ENCODE measurements at places on chromosomes 7 and 10.

- no peak for DNase-seq
Measured at GRCh38 chr7:120714945-120715344, 143.0 kb downstream of the TSPAN12 start.

GRCh38 chr7:29569648-29570047 is 6.0 kb downstream of the PRR15 start:
- DNase-seq, result no peak

DNA sequence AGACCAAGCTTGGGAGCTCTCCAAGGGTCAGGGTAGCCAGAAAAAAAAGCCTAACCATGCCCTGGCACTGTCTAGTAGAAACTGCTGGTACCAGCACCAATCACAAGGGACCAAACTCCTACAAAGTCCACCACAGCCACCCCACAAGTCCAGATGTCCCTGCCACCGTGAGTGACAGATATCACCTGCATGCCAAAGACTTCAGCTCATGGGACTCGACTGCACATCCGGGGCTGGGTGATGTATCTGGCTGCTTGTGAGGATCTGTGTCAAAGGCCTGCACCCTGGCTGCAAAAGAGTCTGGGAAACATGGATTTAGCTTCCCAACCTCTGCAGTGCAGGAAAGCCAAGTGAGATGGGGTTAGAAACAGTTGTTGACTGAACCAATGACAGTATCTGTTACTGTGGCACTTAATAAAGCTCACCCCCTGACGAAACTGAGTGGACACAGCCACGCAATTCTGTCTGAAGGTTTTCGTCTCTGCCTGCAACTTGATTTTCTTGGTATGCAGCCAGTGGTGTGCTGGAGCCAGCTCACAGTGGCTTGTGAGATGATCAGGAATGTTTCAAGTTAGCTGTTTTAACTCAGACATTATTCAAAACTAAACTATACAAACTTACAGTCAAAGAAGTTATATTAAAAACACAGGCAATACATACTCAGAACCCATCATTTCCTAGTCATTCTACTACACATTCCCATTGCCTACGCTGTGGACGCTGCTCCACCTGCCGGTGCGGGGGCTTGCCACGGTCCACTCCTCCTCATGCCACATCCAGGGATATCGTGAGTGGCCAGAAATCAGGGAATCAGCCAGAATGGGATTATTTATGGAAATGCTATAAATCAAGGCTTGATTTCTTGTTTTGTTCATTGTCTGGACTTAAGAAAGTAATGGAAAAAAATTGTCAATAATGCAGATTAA is 9.2 kb downstream of the ZNF488 start:
- DNase-seq, result peak; percentile 64

- no peak for DNase-seq
Measured at GRCh38 chr7:52017802-52018679, 701.4 kb upstream of the COBL start.

DNA sequence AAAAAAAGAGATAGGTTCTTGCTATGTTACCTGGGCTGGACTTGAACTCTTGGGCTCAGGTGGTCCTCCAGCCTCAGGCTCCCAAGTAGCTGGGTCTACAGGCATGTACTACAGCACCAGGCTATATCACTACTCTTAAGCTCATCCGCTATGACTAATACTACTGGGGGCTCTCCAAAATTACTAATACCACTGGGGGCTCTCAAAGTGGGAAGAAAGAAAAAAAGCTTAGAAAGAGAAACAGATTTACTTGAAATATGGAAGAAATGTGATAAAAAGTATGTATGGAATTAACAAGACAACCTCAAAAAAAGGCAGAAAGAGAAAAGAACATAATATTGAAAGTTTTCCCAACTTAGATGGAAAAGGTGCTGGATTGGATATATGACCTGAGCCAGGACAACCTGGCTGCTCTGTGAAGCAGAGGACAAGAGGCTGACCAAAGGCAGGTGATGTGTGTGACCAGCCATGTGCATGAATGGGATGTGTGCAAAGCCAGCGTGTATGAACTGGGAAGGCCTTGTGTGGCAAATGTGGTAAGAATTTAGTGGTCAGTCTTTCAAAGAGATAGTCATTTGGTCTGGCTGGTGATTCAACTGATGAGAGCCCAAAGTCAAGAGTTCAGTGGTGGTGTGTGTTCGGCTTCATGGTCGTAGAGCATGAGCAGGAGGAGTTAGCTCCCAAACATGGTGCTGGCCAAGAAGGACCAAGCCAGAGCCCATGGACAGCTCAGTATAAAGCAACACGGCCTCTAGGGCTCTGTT is 232.4 kb upstream of the KLF14 start:
- peak; percentile 89 for DNase-seq

DNA sequence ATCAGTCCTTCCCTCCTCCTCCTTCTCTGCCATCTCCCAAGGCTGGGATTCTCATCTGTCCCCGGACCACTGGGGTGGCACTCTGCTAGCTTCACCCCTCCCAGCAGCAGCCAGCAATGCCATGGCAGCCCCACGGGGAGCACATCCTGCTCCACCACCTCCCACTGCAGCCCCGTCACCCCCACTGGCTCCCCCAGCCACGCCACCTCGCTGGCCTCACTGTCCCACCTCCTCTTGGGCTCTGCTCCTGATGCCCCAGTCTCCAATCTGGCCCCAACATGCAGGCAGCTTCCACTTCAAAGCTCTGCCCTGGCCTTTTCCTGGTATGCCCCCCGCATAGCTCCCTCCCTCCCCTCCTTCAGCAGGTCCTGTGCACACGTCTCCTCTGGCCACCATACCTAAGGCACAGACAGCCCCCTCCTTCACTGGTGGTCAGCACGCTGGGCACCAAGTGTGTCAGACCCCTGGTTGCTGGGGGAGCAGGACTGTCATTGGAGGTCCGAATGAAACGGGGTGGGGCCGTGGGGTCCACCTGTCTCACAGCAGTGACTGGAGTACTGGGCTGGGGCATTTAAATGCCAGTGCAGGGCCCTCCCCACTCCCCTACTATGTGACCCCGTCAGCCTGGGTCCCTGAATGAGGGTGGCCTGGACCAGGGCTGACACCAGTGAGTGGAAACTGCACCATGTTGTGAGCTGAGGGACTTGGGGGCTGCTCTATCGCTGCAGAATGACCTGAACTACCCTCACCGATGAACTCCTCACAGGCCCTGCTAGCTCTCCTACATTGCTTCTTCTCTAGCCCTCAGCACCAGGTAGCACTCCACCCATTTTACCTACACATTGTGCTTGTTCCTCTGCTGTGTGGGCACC is 38.7 kb downstream of the RASGEF1A start:
- no peak for DNase-seq

DNA sequence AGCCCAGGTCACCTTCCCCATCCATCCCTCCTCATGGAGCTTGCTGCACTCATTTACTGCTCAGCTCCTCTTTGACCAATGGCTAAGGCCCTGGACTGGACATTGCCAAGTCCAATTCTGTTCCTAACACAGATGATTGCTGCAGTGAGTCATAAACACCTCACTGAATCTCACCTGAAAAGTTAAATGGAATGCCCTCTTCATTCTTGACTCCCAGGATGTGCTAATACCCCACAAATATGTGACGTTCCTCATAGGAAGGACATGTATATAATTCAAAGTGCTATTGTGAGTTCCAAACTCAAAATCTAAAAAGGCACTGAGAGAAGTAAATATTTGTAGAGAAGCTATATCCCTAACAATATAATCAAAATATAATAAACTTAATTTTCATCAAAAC is 73.5 kb upstream of the DLX6 start:
- no peak for DNase-seq

DNA sequence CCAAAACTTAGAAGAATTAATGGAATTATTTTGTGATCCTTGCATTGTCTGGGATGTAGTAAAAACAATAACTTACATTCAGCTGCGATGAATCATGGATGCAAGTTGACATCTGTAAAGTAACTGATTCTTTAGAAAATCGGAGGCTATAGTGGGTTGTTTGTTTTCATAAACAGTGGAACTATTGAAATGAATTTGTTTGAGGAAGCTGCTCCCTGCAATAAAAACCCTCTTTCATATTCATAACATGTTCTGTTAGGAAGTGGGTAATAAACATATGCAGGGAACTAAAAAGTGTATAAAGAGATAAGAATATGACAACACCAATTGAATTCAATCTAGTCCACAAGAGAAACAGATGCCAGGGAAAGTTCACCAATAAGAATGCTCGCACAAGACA is 53.6 kb downstream of the AGMO start:
- peak; percentile 58 for DNase-seq

DNA sequence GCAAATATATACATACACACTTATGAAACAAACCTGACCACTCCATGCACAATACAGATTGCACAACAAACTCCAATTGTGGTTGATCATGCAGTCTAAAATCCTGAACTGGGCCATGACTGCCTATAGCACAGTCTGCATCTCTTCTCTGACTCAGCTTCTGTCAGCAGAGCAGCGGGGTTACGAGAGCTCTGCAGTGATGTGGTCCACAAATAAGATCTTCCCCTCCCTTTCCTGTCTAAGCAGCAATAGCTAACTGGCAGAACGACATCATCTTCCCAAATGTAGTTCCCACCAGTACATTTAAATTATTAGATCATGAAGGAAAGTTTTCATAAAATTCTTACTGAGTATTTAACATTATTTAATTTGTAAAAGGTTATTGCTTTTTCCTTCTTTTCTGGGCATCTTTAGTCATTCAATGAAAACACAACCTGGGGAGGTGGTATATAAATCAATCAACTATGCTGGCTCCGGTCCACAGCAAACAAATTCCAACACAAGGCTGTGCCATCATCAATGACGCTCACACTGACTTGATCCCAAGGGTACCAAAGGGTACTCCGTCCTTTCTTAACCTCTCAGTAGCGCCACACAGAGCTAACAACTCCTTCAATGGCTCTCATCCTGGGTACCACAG is 17.1 kb downstream of the ARHGAP21 start:
- DNase-seq, result peak; percentile 93

GRCh38 chr10:77120012-77120411 is 517.6 kb downstream of the KCNMA1 start:
- DNase-seq, result no peak

- DNase-seq, result no peak
Measured at GRCh38 chr10:126058104-126058503, 161.7 kb downstream of the FANK1 start.

GRCh38 chr10:59536167-59537014 is 173.3 kb downstream of the SLC16A9 start:
- peak; percentile 39 for DNase-seq

DNA sequence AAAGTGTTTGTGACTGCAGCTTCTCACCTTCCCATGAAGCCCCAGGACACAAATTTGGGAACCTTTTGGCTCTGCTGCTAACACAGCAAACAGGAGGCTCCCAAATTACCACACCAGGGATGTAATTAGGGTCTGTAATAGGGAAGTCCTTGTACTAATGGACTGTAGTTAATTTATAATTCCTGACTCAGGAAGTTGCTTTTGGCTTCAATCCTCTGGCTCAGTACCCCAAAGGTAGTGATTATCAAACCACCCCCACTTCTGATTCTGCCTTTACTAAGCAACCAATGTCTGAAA is 3.8 kb upstream of the MALSU1 start:
- DNase-seq, result no peak

DNA sequence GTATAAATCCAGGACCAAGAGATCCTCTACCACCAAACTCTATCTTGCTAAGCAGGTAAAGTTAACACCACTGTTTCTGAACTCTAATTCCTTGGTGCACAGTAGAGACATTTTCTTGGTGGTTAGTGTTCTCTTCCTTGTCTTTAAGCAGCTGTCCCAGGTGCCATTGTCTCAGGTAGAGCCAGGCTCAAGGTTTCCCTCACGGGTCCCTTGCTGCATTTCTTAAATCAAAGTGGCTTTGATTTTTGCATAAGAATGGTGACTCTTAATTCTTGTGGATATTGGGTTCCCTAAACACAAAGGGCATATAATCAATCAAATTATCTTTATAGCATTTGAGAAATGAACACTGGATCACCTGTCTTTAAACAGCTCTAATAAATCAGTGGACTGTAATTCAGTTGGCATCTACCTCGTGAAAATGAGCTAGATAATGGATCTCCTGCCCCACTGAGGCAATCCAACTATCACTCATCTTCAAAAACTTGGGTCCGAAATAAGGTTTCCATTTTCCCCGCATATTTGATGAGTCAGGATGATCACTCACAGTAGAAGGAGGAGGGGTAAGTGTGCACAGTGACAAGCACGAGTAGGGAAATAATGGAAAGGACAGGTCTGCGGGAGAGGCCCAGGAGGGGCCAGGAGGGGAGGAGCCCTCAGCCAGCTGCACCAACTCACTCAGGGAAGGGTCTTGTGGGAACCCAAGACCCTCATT is 2.4 kb downstream of the ABCC2 start:
- DNase-seq, result peak; percentile 54

DNA sequence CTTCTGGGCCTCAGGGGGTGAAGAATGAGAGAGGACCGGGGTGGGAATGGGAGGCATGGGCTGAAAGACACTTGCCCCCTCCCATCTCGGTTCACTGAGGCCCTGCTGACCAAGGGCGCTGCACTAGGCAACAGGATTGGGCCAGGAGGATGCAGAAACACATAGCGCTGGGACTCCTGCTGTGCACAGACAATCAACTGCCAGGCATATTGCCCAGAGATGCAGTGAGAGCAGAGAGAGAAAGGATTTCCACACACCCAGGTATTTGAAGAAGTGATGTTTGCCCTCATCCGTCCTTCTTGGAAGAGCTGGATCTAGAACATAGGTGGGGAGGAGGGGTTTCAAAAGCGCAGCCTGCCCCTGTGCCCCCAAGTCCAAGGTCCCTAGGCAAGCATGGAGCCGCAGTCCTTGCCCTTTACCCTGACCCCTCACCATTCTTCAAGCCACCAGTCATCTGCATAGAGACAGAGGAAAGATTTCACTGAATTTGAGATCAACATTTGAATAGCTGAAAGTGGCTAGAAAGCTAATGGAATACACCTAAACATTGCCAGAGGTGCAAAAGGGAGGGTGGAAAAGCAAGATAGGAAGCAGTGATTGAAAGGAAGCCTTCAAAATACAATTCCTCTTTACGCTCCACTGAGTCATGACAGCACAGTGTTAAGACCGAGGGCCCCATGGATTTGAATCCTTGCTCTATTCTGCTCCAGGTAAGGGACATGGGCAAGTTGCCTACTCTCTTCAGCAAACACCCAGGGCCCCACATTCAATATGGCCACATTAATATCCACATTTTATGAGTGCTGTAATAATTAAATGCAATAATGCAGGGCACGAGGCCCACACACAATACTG is 44.2 kb upstream of the TNS3 start:
- no peak for DNase-seq

GRCh38 chr10:7817984-7818294 is 366 bp upstream of the TAF3 start:
- DNase-seq, result no peak

GRCh38 chr10:4470231-4470835 is 355.7 kb upstream of the AKR1E2 start:
- DNase-seq, result peak; percentile 94

- no peak for DNase-seq
Measured at GRCh38 chr7:144720710-144721109, 115.1 kb downstream of the TPK1 start.

DNA sequence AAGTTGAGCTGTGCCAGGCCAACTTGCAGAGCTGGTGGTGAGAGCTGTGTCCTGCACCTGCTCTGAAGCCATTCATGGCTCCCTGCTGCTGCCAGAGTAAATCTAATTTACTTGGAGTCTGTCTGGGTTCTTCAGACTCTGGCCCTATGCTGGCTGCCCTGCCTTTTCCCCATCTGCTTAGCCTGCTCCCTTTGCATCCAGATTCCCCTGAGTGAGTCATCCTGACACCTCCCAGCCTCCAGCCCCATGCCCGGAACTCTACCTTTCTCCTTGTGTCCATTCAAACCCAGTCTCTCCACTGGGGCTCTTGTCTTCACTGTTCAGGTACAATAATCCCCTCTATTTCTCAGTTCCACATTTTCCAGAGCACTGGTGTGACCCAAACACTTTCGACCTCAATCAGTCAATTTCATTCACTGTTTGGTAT is 434.4 kb upstream of the ZMIZ1 start:
- DNase-seq, result peak; percentile 56
